ENCODE measurements at places on chromosomes 7 and 10.

DNA sequence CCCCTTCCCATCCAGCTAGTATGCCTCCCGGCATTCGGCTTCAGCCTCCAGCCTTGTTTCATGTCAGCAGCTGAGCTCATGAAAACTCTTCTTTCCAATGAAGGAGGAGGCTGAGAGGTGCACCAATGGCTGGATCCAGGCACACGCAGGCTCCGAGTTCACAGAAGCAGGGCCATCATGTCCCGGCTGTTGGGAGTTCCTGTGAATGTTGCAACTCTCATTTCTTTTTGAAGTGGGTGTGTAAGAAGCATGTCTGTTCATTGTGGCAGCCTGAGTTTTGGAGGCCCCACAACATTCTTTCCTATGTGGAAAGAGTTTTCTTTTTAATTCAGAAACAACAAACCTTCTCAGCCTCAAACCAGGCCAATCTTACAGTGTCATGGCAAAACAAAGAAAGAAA lies 89.7 kb downstream of the PTPRE start:
- no peak for DNase-seq

- DNase-seq: no peak
These were observed 61.9 kb upstream of the SAMD8 start for GRCh38 chr10:75049316-75050148.

DNA sequence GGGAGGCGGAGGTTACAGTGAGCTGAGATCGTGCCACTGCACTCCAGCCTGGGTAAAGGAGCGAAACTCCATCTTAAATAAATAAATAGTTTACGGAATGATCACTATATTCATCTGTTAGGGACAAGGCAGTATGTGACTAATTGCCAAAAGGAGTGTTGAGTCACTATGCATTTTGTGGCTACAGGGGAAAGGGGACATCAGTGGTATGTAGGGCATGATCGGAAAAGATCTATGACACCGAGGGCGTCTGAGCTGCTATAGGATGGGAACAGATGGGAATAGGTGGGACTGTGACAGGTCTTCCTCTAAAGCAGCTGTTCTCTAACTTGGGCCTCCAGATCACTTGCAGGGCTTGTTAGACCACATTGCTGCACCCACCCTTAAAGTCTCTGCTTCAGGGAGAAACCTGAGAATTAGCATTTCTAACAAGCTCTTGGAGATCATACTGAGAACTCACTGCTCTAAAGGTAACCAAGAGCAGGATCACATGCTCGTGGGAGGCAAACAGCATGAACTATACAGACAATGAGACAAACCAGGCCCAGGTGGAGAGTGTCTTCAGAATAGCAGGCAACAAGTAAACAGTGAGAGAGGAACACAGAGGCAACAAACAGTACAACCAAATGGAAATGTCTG lies 65.1 kb upstream of the ITGA8 start:
- DNase-seq: no peak

GRCh38 chr10:103894441-103894864 lies 23.5 kb downstream of the STN1 start:
- DNase-seq: no peak

DNA sequence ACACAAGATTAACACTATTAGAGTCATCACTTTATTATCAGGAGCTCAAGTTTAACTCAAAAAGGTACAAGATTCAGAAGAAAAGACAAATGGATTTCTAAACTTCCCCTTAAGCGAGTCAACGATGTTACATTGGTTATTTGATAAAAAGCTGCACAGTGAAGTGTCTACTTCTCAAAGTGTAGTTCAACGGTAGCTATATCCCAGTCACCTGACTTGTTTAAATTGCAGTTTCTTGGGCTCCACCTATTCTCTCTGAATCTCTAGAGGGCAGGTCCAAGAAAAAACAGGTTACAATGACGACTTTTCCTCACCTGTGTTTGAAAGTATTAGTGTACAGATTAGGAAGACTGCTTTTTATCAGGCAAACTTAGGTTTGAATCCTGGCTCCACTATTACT lies 16.6 kb downstream of the MINDY3 start:
- no peak for DNase-seq
